Mesothelial cell of epicardium (in vitro differentiated cells): ENCODE measurements at places on chromosomes 3 and 15.

DNA sequence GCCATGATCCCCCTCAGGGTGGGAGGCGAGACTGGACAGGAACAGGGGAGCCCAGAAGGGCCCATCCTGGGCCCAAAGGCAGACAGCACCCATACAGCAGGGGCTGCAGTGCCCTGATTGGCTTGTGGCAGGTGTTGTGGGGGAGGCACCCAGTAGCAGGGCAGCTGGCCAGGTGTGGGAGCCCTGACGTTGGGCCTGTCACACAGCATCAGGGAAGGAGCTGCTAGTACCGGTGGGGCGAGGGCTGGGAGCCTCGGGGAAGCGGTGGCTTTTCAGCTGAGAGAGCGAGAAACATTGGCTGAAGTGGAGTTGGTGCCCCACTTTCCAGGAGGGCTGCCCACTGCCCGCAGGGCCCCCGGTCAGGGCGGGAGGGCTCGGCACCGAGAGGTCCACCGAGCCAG lies 19.7 kb upstream of the CYP11A1 start:
- DNase-seq = no peak

GRCh38 chr15:71049706-71050422 lies 65.4 kb upstream of the THSD4 start:
- no peak for DNase-seq

GRCh38 chr3:23017801-23018200 lies 185.3 kb upstream of the UBE2E2 start:
- DNase-seq = no peak

GRCh38 chr3:161177991-161178390 lies 43.1 kb upstream of the NMD3 start:
- no peak for DNase-seq

GRCh38 chr3:55818485-55818884 lies 331.4 kb upstream of the WNT5A start:
- DNase-seq = no peak

GRCh38 chr3:122623031-122623829 lies 45.8 kb downstream of the PARP15 start:
- no peak for DNase-seq

DNA sequence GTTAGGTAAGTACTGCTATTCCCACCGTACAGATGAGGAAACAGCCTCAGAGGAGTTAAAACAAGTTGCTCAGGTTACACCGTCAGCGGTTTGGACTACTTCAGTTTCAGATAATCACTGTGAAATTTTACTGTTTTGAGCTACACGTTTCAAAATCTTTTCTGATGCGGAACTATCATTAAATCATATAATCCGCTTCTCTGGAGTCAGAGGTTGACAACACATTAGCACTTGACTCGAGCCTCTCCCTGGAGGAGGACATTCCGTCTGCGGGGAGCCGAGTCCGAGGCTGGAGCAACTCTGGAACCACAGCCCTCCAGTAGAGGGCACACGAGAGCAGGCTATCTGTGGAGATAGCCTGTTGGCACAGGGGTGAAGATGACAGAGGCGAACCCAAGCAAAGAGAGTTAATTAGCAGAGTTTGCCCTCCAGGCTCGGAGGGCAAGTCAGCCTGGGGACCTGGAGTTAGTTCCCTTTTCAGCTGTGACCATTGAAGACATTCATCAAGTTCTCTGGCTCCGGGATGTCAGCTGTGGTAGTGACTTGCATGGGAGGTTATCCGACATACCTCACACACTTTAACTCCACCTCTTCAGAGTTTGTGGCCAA lies 131.2 kb downstream of the IGF1R start:
- DNase-seq = peak; percentile 72

DNA sequence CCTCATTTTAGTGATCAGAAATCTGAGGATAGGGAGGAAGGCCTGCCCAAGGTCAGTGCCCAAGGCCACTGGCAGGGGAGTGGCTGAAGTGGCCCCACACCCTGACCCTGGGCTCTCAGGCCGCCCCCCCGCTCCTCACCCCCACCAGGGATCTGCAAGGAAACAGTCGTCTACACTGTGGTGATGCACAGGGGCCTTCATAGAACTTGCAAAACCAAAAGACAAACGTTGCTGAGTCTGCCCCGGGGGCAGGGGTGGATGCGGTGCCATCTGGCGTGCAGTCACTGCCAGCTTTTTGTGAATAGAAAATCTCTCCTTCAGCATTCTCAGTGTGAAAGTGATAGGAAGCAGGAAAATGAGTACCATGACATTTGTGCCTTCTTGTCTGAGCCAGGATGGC lies 41.3 kb downstream of the WHAMM start:
- DNase-seq = no peak

DNA sequence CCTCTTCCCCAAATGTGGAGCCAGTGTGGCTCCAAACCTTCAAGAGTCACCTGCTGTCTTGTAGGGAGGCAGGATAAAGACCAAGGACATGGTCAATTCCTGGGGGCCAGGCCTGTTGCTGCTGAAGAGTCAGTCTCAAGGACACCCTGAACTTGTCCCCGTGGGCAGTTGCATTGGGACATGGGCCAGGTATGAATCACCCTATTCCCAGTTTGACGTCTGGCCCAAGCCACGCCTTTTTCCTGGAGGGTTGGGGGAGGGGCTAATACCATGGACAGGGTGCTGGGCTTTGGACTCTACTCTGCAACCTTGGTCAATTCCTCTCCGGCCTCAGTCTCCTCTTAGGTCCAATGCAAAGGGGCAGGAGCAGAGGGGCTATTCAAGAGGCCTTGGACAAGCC lies 10.4 kb downstream of the ATP2B2 start:
- no peak for DNase-seq

DNA sequence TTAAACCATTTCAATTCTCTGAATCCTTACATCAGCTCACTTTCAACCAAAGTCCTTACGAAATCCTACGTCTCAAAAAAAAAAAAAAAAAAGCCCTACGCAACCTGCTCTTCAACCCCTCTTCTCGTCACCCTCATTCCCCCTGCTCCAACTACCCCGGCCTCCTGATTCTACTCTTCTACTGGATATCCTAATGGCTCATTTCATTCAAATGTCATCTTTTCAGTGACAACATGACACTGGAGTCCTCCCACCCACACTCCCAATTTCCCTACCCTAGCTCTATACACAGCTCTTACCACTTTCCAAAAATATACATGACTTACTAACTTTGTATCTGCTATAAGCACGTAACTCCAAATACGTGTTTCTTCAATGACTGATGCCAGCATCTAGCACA lies 11.5 kb downstream of the UBP1 start:
- DNase-seq = no peak
